Foreskin fibroblast (primary cell): ENCODE measurements at places on chromosomes 12 and 14.
A peak's percentile ranks its signal among the peaks of the same experiment; 100 is the strongest.

GRCh38 chr12:40225984-40226602, 1.3 kb downstream of the LRRK2 start:
- DNase-seq = no peak

DNA sequence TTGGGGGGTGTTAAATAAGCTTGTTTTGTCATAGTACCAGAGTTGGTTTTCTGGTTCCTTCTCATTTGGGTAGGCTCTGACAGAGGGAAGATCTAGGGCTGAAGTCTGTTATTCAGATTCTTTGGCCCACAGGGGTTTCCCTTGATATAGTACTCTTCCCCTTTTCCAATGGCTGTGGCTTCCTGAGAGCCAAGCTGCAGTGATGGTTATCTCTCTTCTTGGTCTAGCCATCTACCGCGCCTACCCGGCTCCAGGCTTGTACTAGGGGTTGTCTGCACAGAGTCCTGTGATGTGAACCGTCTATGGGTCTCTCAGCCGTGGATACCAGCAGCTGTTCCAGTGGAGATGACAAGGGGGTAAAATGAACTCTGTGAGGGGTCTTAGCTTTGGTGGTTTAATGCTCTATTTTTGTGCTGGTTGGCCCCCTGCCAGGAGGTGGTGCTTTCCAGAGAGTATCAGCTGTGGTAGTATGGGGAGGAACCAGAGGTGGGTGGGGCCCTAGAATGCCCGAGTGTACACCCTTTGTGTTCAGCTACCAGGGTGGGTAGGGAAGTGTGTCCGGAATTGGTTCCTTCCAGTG, 209.7 kb downstream of the GPHN start:
- no peak for DNase-seq

DNA sequence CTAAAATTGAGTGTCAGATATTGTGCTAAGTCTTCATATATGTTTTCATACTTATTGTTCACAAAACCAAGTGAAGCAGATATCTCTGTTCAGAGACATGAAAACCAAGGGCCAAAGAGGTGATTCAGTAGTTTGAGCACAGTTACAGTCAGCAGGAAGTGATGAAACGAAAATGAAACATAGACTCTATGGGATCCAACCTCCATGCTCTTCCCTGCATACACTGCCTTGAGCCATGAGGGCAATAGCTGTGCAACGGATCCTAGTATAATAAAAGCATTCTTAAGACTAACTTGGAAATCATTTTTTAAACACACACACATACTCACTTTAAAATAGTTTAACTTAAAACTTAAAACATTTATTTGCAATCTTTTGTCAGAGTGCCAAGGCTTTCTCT, 27.9 kb downstream of the ESR2 start:
- peak; percentile 59 for DNase-seq

GRCh38 chr14:24079491-24080141, 8.3 kb downstream of the CPNE6 start:
- no peak for DNase-seq

DNA sequence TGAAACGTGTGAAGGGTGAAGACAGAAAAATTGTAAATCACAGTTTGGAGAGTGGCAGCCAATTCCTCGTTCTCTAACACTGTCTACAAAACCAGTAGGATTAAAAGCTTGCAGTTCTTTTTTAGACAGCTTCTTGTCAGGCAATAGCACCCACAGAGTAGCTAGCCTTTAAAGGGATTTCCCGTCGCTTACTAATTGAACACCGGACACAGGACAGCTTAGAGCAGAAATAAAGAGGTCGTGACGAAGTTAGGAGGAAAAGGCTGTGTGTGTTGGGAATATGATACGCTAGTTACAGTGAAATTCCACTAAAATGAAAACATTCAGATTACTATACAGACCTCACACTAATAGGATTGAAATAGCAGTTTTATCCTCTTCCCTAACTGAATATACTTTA, 149.1 kb upstream of the FLRT2 start:
- peak; percentile 11 for DNase-seq

DNA sequence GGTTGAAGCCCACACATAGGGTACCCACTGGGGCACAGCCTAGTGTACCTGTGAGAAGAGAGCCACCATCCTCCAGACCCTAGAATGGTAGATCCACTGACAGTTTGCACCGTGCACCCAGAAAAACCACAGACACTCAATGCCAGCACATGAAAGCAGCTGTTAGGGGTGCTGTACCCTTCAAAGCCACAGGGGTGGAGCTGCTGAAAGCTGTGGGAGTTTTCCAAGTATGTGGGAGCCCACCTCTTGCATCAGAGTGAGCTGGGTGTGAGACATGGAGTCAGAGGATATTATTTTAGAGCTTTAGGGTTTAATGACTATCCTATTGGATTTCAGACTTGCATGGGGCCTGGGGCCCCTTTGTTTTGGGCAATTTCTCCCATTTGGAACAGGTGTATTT, 30.5 kb downstream of the TSPAN19 start:
- DNase-seq = no peak

DNA sequence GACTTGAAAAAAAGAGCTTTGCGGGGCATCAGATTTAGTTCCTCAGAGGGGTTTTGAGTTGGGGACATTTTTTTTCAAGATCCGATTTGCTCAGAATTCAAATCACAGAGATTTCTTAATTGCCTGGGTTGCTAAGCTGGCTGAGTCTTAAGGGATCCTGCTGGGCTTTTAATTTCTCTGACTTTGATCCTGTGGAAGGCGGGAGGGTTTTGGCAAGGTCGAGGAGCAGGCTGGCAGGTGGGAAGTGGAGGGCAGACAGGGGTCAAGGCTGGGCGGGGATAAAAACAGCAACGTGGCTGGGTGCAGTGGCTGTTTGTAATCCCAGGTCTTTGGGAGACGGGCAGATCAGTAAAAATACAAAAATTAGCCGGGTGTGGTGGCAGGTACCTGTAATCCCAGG, 33.5 kb upstream of the CCDC63 start:
- DNase-seq = no peak

- no peak for DNase-seq
These were observed 89.9 kb upstream of the HSPB8 start for GRCh38 chr12:119088685-119089379.

- no peak for DNase-seq
These were observed 6.5 kb upstream of the OR4E1 start for GRCh38 chr14:21680072-21680471.

DNA sequence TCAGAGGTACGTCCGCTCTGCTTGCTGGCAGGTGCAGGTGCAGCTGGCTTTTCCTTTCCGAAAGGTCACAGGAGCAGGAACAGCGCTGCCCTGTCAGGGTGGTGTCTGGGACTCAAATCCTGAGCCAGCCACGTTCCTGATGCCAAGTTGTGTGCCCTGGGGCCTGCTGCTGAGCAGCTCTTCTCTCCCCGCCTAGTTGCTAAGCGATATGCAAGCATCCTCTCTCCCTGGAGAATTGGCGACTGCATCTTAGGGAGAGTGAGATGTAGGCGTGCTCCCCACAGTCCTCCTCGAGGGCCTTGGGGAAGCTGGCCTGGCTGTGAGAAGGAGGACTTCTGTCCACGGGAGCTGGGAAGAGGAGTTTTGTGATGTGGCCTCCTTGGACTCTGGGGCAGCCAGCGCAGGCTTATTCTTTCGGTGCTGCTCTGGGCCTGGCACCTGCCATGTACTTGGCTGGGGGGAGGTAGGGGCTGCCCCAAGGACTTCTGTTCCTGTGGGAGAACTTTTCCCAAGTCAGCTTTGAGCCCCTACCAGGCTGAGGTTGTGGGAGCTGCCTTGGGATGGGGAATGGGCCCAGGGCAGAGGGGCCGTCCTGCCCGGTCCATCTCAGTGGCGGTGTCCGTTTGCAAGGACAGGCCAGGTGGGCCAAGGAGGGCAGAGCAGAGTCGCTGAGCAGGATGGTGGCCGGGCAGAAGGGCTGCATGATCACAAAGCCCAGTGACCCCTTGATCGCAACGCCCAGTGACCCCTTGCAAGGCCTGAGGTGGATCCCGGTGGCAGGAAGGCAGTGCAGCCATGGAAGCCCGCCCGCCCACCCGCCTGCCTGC, 183.5 kb downstream of the ADGRD1 start:
- no peak for DNase-seq

DNA sequence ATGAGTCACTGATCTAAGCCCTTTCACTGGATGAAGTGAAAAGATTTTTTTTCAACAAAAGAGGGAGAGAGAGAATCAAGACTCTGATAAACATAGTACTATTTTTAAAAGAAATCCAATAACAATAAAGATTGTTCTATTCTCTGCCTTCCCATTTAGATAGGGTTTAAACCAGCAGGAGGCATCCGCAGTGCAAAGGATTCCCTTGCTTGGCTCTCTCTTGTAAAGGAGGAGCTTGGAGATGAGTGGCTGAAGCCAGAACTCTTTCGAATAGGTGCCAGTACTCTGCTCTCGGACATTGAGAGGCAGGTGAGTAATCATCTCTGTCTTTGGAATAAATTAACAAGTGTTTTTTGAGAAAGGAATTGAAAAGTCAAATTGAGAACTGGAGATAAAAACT, 124.9 kb downstream of the DERA start:
- DNase-seq = no peak

GRCh38 chr12:53791735-53792326, 40.1 kb upstream of the CISTR start:
- no peak for DNase-seq

- DNase-seq = no peak
These were observed 41.6 kb downstream of the DEGS2 start for GRCh38 chr14:100117633-100118395.

- no peak for DNase-seq
These were observed 58.0 kb downstream of the FAR2 start for GRCh38 chr12:29207120-29207519.

GRCh38 chr12:54427106-54427505, 8.0 kb upstream of the ITGA5 start:
- DNase-seq = no peak
